Activated CD4-positive, alpha-beta T cell treated with anti-CD3 and anti-CD28 coated beads, Interleukin-2, amount 10 ng/mL, durations not matched to agents 24 days and 14 days (primary cell): ENCODE measurements at places on chromosomes 5 and 9.

DNA sequence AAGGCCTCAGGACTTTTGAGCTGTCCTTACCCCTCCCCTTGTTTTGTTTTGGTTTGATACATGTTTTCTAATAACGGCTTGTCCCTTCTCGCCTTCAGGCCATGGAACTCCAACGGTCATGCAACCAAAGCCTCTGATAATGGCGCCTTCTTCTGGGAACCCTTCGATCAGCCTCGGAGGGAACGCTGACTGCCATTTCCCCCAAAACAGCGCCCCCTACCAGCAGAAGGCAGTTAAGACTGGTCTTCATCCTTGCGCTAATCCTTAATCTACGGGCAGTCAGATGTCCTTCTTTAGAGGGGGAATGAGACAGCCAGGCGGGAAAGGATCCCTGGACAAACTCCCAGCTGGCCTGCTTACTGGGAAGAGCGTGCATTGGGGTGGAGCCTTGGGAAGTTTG lies 276.6 kb downstream of the ICE1 start:
- DNase-seq = no peak

DNA sequence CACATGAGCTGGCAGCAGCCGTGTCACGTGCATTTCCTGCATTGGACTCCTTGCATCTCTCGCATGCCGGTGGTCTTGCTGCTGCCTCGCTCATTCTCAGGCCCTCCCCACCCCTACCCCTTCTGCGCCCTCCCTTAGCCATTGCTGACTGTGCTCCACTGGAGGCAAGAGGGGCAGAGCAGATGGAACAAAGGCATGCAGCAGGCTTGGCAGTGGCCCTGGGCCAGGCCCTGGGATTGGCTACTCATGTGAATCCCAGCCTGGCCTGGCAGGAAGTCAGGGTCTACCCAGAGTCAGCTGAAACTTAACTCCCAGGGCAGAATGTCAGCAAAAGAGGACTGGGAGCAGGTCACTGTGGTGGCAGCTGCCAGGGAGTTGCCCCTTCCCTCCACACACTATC lies 62.3 kb downstream of the TSTD2 start:
- no peak for DNase-seq

GRCh38 chr9:20242510-20243189 lies 379.6 kb downstream of the MLLT3 start:
- DNase-seq = peak; percentile 88

DNA sequence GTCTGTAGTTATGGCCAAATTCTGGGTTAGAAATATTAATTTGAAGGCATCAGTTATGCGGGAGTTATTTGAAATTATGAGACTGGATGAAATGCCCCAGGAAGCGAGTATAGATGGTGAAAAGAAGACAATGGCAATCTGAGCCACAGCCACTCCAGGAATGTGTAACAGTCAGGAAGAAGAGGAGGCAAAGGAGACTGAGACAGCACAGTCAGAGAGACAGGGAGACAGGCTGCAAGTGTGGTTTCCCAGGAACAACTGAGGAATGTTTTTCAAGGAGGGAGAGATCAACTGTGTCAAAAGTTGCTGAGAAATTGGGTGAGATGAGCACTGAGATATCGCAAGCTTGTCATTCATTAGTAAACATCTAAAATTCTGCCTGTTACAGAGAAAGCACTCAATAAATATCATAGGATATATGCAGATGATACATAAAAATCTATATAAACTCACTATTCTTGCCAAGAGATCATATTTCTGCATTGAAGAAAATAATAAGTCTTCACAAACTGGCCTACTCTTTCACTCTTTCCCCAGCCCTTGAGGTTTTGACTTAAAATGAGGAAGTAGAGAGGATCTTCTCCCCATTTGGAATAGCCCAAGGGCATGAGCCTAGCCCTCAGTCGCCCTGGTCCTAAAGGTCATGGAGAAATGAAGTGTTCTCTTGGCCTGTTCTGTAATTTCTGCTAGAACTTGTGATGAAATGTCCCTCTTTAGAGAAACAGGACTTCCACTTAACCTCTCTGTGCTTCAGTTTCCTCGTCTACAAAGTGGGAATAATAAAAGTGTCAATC lies 48.5 kb upstream of the RLN1 start:
- no peak for DNase-seq

- DNase-seq = peak; percentile 72
Measured at GRCh38 chr5:62354028-62354874, 48.2 kb downstream of the KIF2A start.

- DNase-seq = no peak
Measured at GRCh38 chr9:112075009-112075378, 100.1 kb downstream of the SUSD1 start.

GRCh38 chr9:111386386-111386785 lies 56.4 kb upstream of the OR2K2 start:
- DNase-seq = no peak

DNA sequence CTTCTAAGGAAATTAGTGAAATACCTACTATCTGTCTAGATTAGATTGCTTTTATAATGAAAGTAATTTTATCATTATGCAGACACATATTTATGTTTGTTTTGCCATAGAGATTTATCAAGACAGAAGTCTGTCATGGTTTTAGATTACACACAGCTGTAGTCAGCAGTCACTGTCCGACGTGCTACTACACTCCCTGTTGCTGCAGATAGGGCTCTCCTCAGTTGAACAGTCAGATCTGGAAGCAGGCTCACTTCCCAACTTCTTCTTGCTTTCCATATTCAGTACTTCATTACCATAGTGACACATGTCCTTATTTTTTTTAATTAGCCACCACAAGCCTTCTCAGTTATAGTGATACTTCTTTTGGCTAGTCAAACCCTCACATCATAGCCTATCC lies 329.9 kb upstream of the ITGA1 start:
- DNase-seq = no peak

- peak; percentile 40 for DNase-seq
Measured at GRCh38 chr9:99835142-99835541, 13.5 kb downstream of the NR4A3 start.

GRCh38 chr5:141657937-141658545 lies 6.8 kb upstream of the FCHSD1 start:
- no peak for DNase-seq

- no peak for DNase-seq
Measured at GRCh38 chr5:172414531-172415361, 39.6 kb downstream of the SH3PXD2B start.
